IMR-90 (cell line): ENCODE measurements at places on chromosomes 2 and 18. TPM values are rescaled to one million over a fixed set of nuclear protein-coding genes. Genes with fewer than 3 reads are reported as not detected.

GRCh38 chr2:165636959-165637358 is 157.1 kb downstream of the GALNT3 start:
- H3K4me3 ChIP-seq, result no peak overlapping the region
- no peaks in the 10 kb centered on the region for H3K4me1 ChIP-seq
- H3K27me3 ChIP-seq, result no peaks in the 10 kb centered on the region; the same call in 1 of the 2 replicates

DNA sequence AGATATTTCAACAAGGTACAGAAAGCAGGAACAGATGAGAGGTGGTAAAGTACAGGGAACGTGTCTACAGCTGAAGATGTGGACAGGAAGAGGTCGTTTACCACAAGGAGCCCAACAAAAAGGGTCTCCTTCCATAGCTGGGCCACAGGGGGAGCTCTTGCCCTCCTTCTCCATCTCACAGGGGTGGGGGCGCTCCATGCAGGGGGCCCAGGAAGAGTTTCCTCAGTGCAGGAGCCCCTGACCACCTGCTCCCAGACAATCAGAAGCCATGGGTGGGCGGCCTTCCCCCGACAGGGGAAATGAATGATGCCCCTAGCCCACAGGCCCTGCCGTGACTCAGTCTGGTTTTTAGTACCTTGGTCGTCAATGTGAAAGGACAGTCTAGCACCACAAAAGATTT is 163.6 kb upstream of the ZNF516 start:
- no peak overlapping the region for H3K27ac ChIP-seq
- H3K36me3 ChIP-seq, result no peaks in the 10 kb centered on the region
- no peaks in the 10 kb centered on the region for H3K4me1 ChIP-seq
- H3K4me3 ChIP-seq, result no peak overlapping the region

The LYPD1 gene
- 79.7 and 87.6 TPM in 2 replicates for total RNA-seq

DNA sequence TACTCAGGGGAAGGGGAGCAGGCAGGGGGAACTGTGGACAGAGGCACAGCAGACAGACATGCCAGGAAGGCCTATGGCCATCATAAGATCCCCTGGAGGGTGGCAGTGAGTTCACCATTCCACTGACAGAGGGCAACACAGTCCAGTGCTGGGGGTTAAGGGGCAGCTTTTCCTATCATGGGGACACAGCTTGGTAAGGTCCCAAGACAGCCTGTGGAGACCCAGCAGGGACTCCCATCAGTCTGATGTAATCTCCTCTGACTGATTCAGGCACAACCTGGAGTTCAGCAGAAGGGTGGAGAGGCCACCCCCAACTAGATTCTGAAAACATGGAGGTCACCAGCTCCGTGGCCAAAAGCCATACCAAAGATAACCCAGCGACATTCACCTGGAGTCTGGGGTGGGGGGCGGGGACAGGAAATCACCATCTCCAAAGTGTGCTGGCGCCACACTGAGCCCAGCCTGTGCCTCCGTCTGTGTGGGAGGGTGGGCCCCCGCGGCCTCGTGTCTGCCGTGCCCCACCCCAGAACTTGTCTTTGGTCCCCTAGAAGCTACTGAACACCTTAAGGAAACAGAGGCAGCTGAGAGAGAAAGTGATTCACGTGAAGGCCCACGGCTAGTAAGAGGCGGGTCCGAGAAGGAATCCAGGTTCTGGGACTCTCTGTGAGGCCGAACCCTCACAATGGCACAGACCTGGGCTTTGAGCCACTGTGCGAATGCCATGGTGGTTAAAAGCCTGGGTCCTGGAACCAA is 28.6 kb downstream of the DNMT3A start:
- no peaks in the 10 kb centered on the region for H3K27me3 ChIP-seq
- H3K27ac ChIP-seq, result no peak overlapping the region
- peaks cover 29% of the 10 kb centered on the region for H3K36me3 ChIP-seq
- no peak overlapping the region for H3K4me3 ChIP-seq

DNA sequence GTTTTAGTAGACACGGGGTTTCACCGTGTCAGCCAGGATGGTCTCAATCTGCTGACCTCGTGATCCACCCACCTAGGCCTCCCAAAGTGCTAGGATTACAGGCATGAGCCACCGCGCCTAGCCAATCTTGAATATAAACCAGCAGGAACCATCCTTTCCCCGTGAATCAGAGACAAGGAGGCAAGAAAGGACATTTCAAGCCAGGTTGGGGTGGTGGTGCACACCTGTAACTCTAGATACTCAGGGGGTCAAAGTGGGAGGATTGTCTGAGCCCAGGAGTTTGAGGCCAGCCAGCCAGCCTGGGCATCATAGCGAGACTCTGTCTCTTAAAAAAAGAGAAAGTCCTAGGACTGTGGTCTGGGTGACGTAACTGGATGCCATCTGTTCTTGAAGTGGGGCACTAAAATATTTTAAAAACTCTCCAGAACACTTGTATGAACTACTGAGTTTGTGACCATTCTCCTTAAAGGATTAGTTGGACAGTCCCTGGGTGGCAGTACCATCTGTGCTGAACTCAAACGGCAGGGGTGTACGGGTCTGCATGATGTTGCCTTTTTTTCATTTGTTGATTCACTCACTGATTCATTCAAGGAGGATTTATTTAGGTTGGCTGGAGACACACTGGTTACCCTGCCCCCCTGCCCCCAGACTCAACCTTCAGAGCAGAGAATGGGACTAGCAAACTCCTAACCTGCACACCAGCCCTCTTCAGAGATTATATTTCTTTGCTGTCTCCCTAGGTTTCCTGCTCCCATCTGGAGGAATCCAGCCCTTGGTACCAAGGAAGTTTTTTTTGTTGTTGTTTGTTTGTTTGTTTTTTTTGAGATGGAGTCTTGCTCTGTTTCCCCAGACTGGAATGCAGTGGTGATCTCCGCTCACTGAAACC is 2.9 kb upstream of the TLX2 start:
- no peak overlapping the region for H3K27ac ChIP-seq
- H3K4me3 ChIP-seq, result no peak overlapping the region
- peak; percentile 37 for DNase-seq
- H3K36me3 ChIP-seq, result no peaks in the 10 kb centered on the region

DNA sequence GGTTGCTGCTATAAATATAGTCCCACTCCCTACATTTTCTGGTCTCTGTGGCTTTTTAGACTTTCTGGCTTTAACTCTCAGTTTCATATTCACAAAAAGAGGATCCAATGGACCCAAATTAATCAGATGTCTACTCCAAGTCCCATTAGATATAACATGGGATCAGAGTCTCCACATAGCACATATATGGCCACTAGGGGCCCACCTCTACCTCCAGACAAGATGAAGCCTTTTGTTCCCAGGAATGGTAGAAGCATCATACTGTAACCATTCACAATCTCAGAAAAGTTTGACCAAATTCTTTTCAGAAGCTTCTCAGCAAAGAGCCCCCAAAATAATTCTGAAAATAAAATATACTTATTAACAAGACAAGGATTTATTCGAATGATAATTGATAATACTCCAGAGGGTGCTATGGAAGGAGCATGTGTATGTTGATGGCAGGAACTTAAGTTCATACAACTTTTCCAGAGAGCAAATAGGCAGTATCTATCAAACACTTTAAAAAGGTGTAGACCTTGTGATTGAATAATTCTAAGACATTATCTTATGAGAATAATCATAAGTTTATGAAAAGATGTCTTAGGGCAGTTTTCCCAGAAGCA is 382.3 kb upstream of the CRIM1 start:
- H3K36me3 ChIP-seq, result no peaks in the 10 kb centered on the region
- peak; percentile 42 for DNase-seq
- H3K4me1 ChIP-seq, result no peaks in the 10 kb centered on the region

DNA sequence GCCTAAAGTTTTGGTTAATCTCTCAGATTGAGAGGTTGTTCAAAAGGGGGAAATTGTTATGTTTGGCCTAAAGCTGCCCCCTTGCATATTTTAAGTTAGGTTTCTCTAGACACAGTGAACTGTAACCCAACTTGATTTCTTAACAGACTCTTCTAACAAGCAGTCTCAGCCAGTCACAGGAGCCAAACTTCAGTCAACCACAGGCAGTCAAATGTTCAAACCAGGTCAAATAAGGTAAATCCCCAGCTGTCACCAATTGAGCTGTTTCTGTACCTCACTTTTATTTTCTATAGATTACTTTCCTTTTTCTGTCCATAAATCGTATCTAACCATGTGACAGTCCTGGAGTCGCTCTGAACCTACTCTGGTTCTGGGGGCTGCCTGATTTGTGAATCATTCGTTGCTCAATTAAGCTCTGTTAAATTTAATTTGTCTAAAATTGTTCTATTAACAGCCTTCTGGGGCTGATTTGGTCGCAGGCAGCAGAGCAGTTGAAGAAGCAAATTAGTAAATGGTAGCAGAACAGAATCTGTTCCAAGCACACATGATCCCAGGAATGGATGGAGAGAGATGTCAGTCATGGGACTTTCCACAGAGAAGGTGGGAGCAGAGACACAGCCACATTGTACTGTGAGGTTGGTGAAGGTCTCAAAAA is 16.4 kb upstream of the NFU1 start:
- H3K36me3 ChIP-seq, result no peaks in the 10 kb centered on the region
- no peak overlapping the region for H3K4me3 ChIP-seq
- H3K4me1 ChIP-seq, result 0 out of 2 replicates have a peak, but pooled peaks cover 2% of the 10 kb centered on the region
- no peak overlapping the region for H3K27ac ChIP-seq
- DNase-seq, result no peak

The CCDC74B gene
- 3.6 and 3.9 TPM in 2 replicates for total RNA-seq

DNA sequence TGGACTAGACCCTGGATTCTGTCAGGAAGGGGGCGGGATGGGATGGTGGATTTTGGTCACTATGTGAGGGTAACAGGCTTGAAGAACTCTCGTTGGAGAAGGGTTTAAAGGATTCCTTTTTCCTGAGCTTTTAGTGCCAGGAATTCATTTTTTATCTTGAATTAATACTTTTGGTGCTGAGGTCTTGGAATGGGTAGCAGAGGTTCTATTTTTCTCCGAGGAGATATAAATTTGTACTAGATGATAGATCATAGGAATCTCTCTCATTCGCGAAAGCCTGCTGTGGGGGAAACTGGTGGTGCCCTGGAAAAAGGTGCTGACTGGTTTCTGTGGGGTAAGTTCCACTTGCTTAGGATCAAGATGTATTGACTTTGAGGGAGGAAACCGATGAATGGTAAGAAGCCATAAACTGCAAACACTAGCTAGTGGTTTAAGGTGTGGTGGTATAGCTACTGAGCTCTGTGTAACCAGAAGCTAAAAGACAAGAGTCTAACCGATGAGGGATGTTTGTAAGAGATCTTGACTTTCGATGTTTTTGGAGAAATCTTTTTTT is 706 bp downstream of the AGPS start:
- no peak for DNase-seq

DNA sequence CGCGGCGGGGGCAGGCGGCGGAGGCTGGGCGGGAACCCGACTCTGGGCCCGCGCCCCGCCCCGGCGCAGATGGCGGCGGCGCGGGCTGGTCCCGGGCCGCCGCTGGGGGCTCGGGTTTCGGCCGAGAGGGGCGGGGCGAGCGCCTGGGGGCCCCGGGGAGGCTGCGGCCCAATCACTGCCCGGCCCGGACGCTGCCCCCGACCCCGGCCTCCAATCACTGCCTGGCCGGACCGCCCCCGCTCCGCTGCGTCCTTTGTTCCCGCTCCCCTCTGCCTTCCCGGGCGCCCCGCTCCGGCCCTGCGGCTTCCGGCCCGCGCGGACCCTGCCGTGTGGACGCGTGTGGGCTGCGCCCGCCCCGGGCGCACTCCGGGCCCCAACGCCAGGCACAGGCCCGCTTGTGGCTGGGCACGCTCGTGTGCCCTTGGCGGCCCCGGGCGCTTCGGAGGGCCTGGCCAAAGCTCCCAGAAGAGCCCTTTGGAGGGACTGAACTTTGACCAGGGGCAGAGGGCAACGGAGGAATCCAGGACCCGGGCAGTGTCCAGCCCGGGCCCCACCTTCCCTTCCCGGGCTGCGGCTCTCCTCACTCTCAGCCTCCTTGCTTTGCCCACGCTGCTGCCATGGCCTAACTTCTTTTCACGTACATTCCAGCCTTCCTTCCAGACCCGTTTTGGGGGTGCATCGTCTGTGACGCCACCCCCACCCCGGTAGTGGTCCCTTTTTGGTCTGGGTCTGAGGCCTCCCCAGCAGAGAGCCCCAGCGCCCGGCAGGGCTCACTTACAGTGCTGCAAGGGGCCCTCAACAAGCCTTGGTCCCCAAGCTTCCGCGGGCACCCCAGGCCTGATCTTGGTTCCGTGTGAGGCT is 27.1 kb upstream of the PTMA start:
- no peaks in the 10 kb centered on the region for H3K36me3 ChIP-seq
- peaks cover 5% of the 10 kb centered on the region for H3K4me1 ChIP-seq
- no peaks in the 10 kb centered on the region for H3K27me3 ChIP-seq
- peak overlapping the region; percentile 91 for H3K27ac ChIP-seq
- H3K4me3 ChIP-seq, result peak overlapping the region; percentile 47

The ADAM17 gene
- 34.4 and 46.4 TPM in 2 replicates for total RNA-seq

The CD28 gene
- total RNA-seq, result not detected in 2 replicates

- H3K4me3 ChIP-seq, result no peak overlapping the region
- H3K4me1 ChIP-seq, result no peaks in the 10 kb centered on the region
Observed at GRCh38 chr18:48472610-48473009, 63.4 kb upstream of the ZBTB7C start.

The TMEM198 gene
- total RNA-seq, result under 0.01 and 0.18 TPM in 2 replicates

DNA sequence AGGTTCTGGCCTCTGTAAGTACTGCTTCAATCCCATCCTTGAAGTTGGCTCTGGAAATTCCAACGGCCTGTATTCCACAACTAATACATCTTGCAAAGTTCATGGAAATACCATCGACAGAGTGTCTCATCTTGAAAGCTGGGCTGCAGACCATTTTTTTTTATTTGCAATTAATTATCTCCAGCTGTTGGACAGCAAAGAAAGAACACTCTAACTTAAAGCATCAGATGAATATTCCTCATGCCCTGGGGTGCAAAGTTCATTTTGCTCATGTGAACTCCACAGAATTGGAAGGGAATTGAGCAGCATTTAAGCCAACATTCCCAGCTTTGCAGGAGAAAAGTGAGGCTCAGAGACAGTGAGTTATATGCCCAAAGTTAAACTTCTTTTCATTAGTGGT is 96.5 kb upstream of the PIEZO2 start:
- no peak for DNase-seq
- H3K27ac ChIP-seq, result no peak overlapping the region
- H3K36me3 ChIP-seq, result no peaks in the 10 kb centered on the region
- H3K27me3 ChIP-seq, result peaks cover 6% of the 10 kb centered on the region; the same call in 1 of the 2 replicates
- H3K4me1 ChIP-seq, result no peaks in the 10 kb centered on the region

DNA sequence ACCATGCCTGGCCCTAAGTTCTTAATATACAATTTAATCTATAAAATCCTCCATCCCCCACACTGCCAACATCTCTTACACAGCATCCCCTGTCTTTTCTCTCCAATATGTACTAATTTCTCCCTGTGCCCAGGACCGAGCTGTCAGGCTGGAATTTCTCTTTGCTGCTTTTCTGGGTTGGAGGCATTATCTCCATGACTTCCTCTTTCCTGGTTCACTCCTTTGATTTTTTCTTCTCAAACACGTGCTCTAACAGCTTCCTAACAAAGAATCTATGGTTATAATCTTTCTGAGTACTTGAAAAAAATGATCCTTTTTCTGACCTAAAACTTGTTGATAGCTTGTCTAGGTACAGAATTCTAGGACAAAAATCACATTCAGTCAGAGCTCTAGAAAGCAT is 112.8 kb downstream of the C1D start:
- H3K4me1 ChIP-seq, result no peaks in the 10 kb centered on the region
- no peak overlapping the region for H3K27ac ChIP-seq
- peaks cover 12% of the 10 kb centered on the region for H3K27me3 ChIP-seq
- no peak for DNase-seq
- no peak overlapping the region for H3K4me3 ChIP-seq
